IPS DF 19.7 (cell line): ENCODE measurements at places on chromosomes 1 and 21.

GRCh38 chr1:55610203-55610602, 395.0 kb upstream of the USP24 start:
- no peak for DNase-seq

DNA sequence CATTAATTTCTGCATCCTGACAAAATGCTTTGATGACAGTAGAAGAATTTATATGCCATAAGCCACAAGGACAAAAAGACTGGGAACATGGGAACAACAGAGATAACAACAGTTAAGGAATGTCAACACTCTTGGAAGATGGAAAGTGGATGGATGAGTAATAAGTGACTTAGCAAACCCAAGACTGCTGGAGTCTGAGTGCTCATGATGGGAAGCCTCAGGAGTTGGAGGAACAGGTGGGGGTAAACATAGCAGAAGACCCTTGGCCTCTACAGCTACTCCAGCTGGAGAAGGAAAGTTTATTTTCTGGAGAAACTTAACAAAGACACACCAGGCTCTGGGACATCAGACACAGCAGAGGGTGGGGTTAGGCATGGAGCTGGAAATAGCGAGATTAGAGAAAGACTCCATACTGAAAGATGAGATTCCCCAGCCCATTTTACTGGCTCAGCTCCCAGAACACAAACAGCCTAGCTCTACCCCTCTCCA, 13.6 kb downstream of the G0S2 start:
- DNase-seq, result no peak

- DNase-seq, result no peak
Observed at GRCh38 chr1:43359696-43360095, 915 bp downstream of the CDC20 start.

DNA sequence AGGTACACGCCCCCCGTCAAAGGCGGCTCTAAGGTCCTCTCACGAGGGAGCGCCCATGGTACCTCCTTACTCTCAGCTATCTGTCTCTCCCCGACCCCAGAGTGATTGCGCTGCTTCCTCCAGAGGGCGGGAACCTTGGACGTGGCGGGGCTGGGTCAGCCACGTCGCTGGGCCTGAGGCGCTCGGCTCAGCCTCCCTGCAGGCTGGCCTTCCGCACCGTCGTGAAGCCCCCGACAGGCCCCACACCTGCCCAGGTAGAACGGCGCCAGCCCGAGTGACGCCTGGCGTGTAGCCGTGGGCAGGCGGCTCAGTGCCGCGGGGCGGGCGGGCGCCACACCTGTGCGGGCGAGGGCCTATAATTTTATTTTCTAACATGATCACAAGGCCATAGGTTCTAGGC, 122.2 kb upstream of the BEND5 start:
- DNase-seq, result no peak

DNA sequence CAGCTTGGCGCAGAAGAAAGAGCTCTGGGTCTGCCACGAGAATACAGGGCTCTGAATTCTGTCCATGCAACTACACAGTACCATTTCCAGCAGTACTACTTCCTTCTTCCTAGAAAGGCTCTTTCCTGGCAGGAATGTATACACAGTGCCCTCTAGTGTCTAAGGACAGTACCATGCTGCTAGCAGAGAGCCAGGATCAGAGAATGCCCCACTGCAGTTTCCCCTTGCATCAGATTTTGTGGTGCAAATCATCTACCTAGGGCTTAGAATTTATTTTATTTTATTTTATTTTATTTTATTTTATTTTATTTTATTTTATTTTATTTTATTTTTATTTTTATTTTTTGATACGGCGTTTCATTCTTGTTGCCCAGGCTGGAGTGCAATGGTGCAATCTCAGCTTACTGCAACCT, 50.8 kb downstream of the PAX7 start:
- DNase-seq, result no peak

DNA sequence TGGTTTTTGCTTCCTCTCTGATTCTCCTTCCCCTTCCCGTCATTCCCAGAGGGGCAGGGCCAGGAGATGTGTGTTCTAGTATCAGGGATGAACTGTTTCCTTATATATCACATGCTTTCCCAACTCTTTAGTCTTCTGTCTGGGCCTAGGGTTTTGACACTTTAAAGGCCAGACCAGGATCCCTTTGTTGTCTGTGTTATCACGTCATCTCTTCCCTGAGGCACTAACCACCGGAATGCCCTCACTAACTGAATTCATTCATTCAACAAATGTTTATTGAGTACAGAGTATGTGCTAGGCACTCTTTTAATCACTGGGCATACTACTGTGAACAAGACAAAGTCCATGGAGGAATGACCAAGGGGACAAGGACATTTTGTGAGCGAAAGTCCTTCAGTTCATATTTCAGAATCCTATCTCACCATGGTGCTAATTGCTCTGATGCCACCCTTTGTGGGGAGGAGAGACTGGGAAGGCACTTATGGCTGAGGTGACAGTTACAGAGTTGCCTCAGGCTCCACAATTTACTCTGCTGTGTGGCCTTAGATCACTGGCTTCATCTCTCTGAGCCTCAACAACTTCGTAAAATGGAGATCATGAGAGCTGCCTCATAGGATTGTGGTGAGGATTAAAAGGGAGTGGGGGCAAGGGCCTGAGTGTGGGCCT, 12.0 kb upstream of the ZNF362 start:
- no peak for DNase-seq

DNA sequence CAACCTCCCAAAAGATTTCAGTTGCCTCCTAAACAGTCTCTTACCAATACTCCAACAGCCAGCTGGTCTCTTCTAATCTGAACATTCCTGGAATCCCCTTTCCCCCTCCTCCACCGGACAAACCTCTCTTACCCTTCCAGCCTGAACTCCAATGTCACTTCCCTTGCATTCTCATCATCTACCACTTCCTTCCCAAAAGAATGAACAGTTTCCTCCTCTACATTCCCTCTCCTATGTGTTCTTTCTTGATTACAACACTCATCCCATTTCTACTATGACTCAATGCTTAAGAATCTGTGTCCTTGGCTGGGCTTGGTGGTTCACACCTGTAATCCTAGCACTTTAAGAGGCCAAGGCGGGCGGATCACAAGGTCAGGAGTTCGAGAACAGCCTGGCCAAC, 417.1 kb downstream of the SETD4 start:
- no peak for DNase-seq

GRCh38 chr1:170634824-170635410, 29.0 kb upstream of the PRRX1 start:
- DNase-seq, result no peak
